Calu3 (cell line): ENCODE measurements at places on chromosomes 12 and 14. TPM values are rescaled to one million over a fixed set of nuclear protein-coding genes. Genes with fewer than 3 reads are reported as not detected.

GRCh38 chr14:95421741-95422140, 94.7 kb downstream of the SYNE3 start:
- H3K4me1 ChIP-seq, result no peaks in the 10 kb centered on the region
- H3K27me3 ChIP-seq, result no peaks in the 10 kb centered on the region
- DNase-seq, result no peak

TAS2R19 gene
- total RNA-seq, result 3.2 and 4.5 TPM in 2 replicates

DNA sequence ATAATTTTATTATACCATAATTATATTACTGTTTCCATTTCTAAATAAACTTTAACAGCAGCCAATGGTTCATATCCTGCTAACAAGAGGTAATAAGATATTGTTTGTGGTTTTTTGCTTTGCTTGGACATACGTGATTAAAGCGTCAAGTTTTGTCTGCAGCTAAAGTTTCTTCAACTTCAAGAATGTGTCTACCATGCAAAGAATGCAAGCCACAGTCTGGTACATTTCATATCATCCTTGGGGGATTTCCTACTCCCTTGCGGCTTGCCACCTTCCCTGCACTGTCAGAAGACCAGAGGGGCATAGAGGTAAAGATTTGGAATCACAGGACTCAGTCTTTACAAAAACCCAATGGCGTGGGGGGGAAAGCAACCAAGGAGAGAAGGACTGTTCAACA, 125.2 kb downstream of the MED13L start:
- peaks cover 31% of the 10 kb centered on the region for H3K4me1 ChIP-seq
- no peak overlapping the region for H3K4me3 ChIP-seq
- no peak for DNase-seq
- H3K36me3 ChIP-seq, result no peaks in the 10 kb centered on the region

PAH gene
- 31.4 and 48.9 TPM in 2 replicates for total RNA-seq

SLC39A5 gene
- 0.98 TPM in 1 of 2 replicates, not detected in the other for total RNA-seq

DNA sequence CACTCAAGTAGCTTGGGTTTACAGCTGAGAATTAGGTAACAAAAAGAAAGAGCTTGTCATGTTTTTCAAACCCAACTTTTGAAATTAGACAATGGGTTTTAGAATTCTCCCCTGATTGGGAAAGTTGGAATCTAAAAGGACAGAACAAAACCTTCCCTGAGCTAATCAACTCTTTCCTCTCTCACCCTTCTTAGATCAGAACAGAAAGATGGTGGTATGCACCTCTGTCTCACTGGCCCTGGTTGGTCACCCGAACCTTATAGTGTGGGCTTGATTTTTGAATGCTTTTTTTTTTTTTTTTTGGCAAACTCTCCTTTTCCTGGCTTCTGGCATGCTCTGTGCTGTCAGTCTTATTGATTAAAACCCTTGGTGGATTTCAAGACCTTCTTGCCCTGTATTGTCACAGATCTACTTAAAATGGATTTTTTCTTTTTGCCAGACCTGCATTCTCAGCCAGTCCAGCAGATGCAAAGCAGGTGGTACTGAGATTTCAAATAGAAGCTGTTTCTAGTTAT, 251.1 kb upstream of the RMST start:
- H3K36me3 ChIP-seq, result no peaks in the 10 kb centered on the region
- H3K4me1 ChIP-seq, result no peaks in the 10 kb centered on the region
- H3K4me3 ChIP-seq, result no peak overlapping the region
- DNase-seq, result no peak
- no peak overlapping the region for H3K27ac ChIP-seq

DNA sequence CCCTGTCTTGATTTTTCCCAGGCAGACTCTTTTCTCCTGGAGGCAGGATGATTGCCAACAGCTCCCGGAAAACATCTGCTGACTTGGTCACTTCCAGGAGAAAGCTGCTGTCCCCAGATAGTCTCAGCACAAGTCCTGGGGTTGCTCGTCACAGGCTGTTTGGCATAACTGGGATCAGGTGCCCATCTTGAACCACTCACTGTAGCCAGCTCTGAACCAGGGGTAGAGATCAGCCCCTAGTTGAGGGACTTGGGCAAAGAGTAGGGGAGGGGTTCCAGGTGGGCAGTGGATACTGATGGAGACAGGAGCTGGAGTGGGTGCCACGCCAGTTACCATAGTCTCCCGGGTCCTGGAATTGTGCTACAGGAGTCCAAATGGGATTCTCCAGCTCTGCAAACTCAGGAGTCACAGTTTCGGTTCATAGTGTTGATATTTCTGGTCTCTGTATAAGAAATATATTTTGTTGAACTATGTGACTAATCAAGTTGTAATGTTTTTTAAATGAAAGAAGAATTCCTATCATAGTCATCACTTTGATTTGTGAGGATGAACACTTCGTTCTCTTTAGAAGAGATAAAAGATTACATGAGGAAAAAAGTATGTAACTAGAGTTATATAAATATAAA, 1154.5 kb downstream of the AACS start:
- H3K36me3 ChIP-seq, result no peaks in the 10 kb centered on the region
- no peaks in the 10 kb centered on the region for H3K27me3 ChIP-seq
- H3K27ac ChIP-seq, result no peak overlapping the region
- no peak overlapping the region for H3K4me3 ChIP-seq

- no peak overlapping the region for H3K27ac ChIP-seq
- no peaks in the 10 kb centered on the region for H3K4me1 ChIP-seq
- H3K27me3 ChIP-seq, result no peaks in the 10 kb centered on the region
- no peak for DNase-seq
Observed at GRCh38 chr14:60220917-60221316, 28.1 kb upstream of the PPM1A start.

DNA sequence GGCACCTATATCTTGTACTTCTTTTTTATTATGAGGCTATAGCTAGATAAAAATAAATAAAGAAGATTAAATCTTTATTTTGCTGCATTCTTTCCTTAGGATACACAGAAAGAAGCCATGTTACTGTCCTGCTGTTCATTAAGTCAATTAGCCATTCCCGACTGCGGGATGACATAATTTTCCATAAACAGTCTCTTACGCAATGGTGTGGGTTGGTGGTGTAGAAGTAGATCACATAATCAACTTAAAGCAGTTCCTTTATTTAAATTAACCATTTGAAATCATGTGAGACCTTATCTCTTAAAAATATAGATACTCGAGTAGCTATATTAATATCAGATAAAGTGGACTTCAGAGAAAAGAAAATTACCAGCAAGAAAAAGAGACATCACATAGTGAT, 40.2 kb downstream of the TAOK3 start:
- H3K4me1 ChIP-seq, result peaks cover 38% of the 10 kb centered on the region
- no peaks in the 10 kb centered on the region for H3K27me3 ChIP-seq
- H3K36me3 ChIP-seq, result no peaks in the 10 kb centered on the region
- H3K27ac ChIP-seq, result no peak overlapping the region

DNA sequence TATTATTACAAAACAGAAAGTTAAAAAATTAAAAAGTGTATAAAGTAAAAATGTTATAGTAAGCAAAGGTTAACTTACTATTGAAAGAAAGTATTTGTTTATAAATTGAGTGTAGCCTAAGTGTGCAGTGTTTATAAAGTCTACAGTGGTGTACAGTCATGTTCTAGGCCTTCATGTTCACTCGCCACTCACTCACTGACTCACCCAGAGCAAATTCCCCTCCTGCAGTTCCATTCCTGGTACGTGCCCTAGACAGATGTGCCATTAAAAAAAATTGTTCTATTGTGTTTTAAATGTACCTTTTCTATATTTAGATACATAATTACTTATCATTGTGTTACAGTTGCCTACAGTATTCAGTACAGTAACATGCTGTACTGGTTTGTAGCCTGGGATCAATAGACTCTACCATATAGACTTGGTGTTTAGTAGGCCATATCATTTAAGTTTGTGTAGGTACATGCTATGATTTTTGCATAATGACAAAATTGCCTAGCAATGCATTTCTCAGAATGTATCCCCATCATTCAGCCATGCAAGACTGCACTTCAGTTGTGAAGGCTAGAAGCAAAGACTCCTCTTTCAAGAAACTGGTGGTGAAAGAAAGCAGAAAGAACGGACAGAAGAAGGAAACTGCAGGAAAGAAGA, 100.6 kb downstream of the DACT1 start:
- peaks cover 21% of the 10 kb centered on the region for H3K27me3 ChIP-seq
- H3K36me3 ChIP-seq, result no peaks in the 10 kb centered on the region

CTDSP2 gene
- total RNA-seq, result 117 and 119 TPM in 2 replicates
